ENCODE measurements at places on chromosomes 11 and 22. TPM values are rescaled to one million over a fixed set of nuclear protein-coding genes. Genes with fewer than 3 reads are reported as not detected.

DNA sequence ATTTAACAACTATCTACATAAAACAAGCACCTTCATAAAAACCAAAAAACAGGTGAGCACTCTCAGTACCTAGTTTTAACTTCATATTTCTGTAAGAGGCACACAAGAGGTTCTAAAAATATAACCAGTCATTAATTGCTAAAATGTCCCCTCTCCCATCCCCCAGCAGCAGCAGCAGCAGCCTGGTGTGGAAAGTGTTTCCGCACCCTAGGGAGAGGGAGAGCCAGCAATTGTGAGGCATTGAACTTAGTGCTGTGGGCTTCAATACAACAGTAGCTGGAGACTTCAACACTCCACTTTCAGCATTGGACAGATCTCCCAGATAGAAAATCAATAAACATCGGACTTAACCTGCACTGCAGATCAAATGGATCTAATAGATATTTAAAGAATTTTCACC, 1158.5 kb downstream of the JRKL start:
- no peak for DNase-seq

DNA sequence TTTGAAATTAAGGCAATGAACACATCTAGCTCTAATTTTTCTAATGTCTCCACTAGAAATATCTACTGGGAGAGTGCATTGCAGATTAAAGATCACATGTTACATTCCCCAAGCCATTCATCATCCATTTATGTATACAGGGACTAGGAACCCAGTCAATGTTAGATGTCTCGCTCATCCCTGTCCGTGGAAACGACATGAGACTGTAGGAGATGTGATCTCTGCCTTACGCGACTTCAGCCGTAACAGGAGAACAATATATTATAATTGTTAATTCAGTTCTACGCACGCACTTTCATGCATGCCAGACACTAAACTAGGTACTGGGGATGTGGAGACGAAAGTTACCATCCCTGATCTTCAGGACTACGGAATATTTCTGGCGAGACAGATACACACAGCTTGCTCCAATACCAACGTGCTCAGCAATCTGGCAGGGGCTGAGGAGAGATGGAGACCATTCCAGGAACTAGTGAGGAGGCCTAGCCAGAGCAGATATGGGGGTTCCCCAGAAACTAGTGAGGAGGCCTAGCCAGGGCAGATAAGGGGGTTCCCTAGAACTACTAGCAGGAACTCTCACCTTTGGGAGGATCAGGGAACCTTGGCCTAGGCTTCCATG, 706 bp downstream of the DCPS start:
- no peak for DNase-seq

- no peak for DNase-seq
Observed at GRCh38 chr11:12536566-12536965, 137.7 kb upstream of the TEAD1 start.

- peak; percentile 14 for DNase-seq
Observed at GRCh38 chr11:125494974-125495725, 915 bp downstream of the FEZ1 start.

GRCh38 chr11:34707462-34707840, 86.6 kb downstream of the EHF start:
- DNase-seq = no peak

DNA sequence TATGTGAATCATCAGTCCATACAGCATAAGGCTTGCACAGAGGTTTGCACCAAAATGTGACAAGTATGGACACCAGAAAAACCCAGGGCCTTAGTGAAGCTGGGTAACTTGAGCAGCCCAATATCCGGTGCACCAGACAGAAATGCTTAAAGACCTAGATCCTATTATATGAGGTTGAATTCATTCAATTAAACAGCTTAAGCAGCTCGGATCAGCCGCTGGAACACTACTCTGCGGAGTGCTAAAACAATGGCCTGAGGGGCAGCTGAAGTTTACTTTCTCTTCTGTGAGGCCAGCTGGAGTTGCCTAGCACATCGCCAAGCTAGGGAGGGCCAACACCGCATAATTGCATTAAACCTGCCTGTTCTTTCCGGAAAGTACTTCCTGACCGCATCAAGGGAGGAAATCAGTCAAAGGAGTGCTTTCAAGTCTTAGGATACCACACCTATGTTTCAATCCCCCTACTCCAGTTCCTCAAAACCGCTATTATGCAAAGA, 17.0 kb upstream of the FAM181B start:
- peak; percentile 50 for DNase-seq

DNA sequence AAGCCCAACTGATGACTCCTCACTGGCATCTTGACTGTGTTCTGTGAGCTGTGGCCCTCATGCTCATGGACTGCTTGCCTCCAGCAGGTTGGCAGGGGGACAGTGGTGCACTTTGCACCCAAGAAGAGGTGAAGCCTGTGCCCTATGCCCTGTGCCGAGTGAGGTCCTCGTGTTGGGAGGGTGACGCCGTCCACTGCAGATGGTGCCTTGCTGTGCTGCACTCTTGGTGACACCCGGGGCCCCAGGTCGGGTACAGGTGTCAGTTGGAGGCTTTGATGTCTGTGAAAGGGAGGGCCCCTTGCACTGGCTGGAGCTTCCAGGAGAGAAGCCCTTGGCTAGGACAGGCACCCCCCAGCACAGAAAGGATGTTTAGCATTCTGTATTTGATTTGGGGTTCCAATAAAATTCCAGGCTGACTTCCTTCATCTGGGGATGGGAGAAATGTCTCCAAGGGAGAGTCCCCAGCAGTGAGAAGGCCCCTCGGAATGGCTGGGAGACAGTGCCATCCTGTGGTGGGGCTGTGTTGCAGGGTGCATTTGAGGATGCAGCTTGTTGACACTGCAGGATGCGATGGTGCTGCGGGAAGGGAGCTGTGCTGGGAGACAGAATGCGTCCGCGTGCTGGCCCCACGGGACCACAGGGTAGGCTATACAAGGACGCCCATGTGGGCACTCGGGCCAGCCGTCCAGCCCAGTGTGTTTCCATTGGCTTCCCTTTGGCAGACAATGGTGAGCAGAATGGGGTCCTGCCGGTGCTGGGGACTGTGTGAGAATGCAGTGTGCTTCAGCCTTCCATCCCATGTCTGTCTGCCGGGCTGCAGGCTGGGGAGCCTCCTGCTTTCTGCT, 2.5 kb upstream of the ZDHHC8 start:
- peak; percentile 54 for DNase-seq

- no peak for DNase-seq
Observed at GRCh38 chr11:103450241-103450640, 341.0 kb downstream of the DYNC2H1 start.

DNA sequence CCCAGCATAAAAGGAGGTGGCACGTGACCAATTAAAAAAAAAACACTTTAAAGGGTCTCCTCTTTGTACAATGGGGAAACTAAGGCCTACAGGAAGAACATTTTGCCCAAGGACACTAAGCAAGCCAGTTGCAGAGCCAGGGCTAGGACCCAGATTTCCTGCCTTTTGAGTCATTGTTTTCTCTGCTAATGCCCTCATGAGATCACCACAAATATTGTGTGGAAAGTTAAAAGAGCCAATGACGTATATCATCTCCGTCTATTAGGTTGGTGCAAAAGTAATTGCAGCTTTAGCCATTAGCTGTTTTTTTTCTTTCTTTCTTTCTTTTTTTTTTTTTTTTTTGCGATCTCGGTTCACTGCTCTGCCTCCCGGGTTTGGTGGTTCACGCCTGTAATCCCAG, 24.1 kb upstream of the LRRC32 start:
- no peak for DNase-seq

- DNase-seq = no peak
Observed at GRCh38 chr11:27907091-27907490, 200.9 kb downstream of the KIF18A start.

The SHANK2 gene
- 0.29 TPM for total RNA-seq

The SIK2 gene
- total RNA-seq = 12.9 TPM

The CARNS1 gene
- total RNA-seq = 14.2 TPM

The ZNF214 gene
- total RNA-seq = not detected

The TUB gene
- 0.20 TPM for total RNA-seq

The NLRP6 gene
- total RNA-seq = 8.6 TPM

The HORMAD2 gene
- 0.34 TPM for total RNA-seq

The OR52B4 gene
- not detected for total RNA-seq
